Left colon (tissue), 2 donors: ENCODE measurements at places on chromosomes 13 and 19. TPM values are rescaled to one million over a fixed set of nuclear protein-coding genes. Genes with fewer than 3 reads are reported as not detected.
A peak's percentile ranks its signal among the peaks of the same experiment; 100 is the strongest.

- DNase-seq: no peak
These were observed 58.7 kb upstream of the PABPC3 start for GRCh38 chr13:25037057-25037813.

DNA sequence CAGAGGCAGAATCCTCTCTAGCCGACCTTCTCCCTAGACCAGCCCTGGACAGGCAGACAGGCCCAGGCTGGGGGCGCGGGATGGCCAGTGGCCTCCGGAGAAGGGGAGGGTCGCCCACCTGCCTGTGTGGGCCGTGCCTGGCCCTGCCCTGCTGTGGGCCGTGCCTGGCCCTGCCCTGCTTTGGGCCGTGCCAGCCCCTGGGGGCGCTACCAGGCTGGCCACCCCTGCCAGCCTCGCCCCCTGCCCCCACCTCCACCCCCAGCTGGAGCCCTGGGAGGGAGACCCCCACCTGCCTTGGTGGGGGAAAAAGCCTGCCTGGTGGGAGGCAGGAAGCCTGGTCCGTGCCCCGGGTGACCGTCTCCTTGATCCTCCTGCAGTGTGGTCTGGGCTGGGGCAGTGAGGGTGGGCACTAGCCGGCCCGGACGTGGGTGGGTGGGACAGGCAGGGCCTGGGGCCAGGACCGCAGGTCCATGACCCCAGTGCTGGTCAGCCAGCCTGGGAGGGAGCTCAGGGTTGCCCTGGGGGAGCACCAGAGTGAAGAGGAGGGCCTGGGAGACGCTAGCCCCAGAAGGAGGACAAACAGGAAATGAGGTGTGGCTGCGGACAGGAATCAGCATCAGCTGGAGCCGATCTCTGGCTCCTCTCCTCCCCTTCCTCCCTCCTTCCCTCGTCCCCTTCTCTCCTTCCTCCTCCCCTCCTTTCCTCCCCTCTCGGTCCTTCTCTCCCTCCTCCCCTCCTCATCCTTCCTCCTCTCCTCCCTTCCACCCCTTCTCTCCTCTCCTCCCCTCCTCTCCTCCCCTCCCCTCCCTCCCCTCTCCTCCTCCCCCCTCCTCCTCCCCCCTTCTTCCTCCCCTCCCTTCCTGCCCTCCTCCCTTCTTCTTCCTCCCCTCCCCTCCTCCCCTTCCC, 5.1 kb upstream of the MKNK2 start:
- peak; percentile 62 for DNase-seq

- DNase-seq: peak; percentile 87
These were observed 3.9 kb downstream of the MIDN start for GRCh38 chr19:1252221-1252820.

GRCh38 chr13:59034198-59034597, 1129.5 kb downstream of the DIAPH3 start:
- no peak for DNase-seq

- peak; percentile 37 for DNase-seq
These were observed 7.0 kb upstream of the MYDGF start for GRCh38 chr19:4676955-4677731.

DNA sequence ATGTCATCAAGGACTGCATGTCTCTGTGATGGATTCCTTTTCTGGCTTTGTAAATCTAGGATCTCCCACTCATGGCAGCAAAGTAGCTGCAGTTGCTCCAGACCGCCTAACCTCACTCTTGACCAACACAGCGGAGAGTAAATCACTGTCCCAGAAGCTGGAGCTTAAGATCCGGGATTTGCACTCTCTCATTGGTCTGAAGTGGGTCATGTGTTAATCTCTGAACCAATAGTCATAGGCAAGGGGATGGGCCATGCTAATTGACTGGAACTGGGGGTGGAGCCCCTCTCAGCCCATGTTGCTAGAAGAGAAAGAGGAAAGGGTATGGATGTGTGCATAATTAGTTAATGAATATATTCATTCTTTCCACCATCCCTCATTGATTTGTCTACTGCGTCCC, 34.0 kb downstream of the VAV1 start:
- DNase-seq: no peak

GRCh38 chr19:52646571-52647217, 8.5 kb upstream of the ZNF83 start:
- DNase-seq: no peak

The UBE2M gene
- 55.8 TPM for total RNA-seq

DNA sequence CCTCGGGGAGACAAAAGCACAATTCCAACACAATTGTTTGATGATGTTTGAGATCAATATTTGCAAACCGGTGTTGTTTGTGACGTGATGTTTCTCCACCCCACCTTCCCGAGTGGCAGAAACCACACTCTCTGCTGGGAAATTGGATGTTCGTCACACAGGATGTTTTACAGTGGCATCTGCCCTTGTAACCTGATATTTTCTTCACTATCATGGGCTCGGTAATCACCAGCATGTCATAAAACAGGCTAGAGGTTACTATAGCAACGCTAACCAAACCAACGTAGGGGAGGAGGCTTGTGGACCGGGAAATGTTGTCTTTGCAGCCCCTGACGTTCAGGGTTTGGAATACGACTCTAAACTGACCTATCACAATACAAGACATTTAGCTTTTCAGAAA, 454.5 kb downstream of the IRS2 start:
- DNase-seq: no peak

- DNase-seq: no peak
These were observed 11.8 kb downstream of the POU2F2 start for GRCh38 chr19:42120276-42120980.

GRCh38 chr19:18856385-18857126, 24.8 kb downstream of the UPF1 start:
- no peak for DNase-seq

DNA sequence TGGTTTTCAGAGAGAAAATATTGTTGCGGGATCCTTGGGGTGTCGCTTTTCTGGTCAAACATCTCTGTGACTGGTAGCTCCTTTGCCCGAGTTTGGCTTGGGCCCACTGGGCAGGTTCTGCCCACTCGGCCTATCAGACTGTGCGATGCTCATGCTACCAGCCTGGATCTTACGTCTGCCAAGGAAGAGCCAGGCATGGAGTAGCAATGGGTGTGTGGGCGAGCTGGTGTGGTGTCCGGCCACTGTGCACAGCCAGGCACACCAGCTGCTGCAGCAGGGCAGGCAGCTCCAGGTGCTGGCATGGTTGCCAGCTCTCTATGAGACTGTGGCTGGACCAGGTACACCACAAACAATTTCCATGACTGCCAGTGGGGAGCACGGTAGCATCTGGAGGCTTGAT, 1351.8 kb upstream of the PCDH20 start:
- no peak for DNase-seq

DNA sequence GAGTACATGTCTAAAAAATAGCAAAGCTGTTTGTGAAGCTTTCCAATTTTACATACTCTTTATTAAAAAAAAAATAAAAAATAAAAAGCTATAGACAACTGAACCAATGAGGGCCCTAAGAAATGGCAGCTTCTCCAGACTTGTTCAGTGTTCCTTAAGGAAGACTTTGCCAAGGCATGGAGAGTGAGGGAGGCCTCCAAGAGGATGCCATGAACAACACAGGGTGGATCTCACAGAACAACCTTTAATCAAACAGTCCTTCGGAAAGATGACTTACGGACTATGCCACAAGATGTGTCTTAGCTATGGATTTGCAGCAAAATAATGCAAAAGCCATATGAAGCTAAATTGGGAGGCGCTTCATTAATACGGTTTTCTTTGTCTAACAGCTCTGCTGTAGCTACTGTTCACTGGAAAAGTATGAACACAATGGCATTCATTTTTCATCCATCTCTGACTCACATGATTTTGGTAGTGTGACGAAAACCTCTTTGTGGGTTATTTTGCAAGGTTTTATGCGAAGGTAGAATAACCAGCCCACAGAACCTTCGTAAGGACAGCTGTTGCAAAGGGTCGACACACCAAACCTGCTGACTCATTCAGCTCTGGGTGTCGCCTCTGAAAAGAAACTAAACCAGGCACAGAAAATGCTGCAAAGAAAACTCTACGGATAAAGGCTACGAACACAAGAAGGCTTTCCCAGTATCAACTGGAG, 27.7 kb downstream of the EFNB2 start:
- no peak for DNase-seq

The MEF2B gene
- 3.5 TPM for total RNA-seq

The PRSS57 gene
- not detected for total RNA-seq

The ERICH4 gene
- total RNA-seq: not detected

The GJB2 gene
- total RNA-seq: 39.0 TPM

GRCh38 chr19:44512326-44513298, 12.3 kb upstream of the ZNF180 start:
- no peak for DNase-seq

The ANKRD24 gene
- 1.0 TPM for total RNA-seq

The DKKL1 gene
- not detected for total RNA-seq

DNA sequence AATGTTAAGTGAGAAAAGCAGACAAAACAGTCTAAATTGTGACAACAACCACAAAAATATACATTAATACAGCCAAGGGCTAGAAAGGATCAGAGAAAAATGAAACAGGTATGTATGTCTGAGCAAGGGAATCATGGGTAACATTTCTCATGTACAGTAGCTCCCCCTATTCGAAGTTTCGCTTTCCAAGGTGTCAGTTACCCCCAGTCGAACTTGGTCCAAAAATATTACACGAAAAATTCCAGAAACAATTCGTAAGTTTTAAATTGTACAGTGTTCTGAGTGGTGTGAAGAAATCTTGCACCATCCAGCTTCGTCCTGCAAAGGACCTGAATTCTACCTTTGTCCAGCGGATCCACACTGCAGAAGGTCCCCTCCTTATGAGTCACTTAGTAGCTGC, 1.8 kb upstream of the RNASEH2B start:
- no peak for DNase-seq

The CYP2A7 gene
- not detected for total RNA-seq

- no peak for DNase-seq
These were observed 3.6 kb downstream of the HTR2A start for GRCh38 chr13:46893221-46893740.

DNA sequence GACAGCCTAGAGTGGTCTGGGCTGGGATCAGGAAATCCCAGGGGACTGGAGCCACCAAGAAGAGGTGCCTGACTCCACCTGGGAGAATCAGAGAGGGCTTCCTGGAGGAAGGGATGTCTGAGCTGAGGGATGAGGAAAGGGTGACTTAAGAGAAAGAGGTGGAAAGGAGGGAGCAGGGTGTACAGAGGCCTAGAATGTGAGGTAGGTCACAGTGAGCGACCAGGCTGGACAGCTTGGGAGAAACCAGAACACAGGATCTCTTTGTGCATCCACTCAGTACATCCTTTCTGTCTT, 1.0 kb downstream of the TBCB start:
- no peak for DNase-seq

- DNase-seq: no peak
These were observed 22.9 kb downstream of the WDFY2 start for GRCh38 chr13:51607165-51607564.
